ENCODE measurements at places on chromosomes 3 and 15. TPM values are rescaled to one million over a fixed set of nuclear protein-coding genes. Genes with fewer than 3 reads are reported as not detected.

FAM81A gene
- total RNA-seq, result 3.0 TPM

FMN1 gene
- total RNA-seq, result 2.9 TPM

RETNLB gene
- total RNA-seq, result not detected

LMOD3 gene
- total RNA-seq, result not detected

DNA sequence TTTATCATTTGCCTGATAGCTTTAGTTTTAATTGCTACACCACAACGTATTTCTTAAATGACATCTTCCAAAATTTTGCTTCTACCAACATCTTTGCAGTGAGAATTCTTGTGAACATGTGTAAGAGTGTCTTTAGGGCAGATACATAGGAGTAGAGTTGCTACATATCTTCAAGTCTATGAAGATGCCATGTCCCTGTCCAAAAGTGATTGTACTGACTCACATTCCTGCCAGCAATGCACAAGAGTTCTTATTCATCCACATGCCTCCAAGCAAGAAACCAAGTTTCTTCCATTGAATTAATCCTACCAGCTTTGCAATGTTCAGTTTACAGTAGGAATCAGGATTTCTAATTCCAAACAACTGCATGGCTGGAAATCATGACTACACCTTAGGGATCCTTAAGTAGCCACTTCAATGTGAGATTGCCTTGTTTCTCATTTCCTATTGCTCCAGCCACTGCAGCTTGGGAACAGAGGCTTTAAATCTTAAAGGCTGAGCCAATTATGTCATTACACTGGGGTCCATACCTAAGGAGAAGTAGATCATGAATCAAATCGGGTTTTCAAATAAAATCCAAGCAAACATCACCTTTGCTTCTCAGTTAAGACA lies 44.5 kb downstream of the BCL2L10 start:
- DNase-seq, result no peak

GRCh38 chr15:99322643-99323405 lies 71.5 kb downstream of the LRRC28 start:
- DNase-seq, result no peak

All from H1 (cell line).